Fibroblast of skin of scalp (primary cell): ENCODE measurements at places on chromosomes 7 and 10.

- DNase-seq, result no peak
These were observed 384.5 kb upstream of the GHITM start for GRCh38 chr10:83754857-83755256.

DNA sequence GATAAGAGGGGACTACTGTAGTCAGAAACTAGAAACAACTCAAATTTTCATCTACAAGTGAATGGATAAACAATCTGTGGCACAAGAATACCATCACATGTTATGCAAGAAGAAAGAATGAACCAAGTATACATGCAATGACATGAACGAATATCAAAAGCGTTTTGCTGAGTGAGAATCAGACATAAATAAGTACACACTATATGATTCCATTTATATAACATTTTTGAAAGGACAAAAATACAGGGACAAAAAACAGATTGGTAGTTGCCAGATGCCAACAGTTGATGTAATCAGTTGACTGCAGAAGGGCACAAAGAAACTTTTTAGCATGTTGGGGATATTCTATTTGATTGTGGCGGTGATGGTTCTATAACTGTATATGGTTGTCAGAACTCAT lies 33.6 kb downstream of the CTNNA3 start:
- DNase-seq, result no peak

DNA sequence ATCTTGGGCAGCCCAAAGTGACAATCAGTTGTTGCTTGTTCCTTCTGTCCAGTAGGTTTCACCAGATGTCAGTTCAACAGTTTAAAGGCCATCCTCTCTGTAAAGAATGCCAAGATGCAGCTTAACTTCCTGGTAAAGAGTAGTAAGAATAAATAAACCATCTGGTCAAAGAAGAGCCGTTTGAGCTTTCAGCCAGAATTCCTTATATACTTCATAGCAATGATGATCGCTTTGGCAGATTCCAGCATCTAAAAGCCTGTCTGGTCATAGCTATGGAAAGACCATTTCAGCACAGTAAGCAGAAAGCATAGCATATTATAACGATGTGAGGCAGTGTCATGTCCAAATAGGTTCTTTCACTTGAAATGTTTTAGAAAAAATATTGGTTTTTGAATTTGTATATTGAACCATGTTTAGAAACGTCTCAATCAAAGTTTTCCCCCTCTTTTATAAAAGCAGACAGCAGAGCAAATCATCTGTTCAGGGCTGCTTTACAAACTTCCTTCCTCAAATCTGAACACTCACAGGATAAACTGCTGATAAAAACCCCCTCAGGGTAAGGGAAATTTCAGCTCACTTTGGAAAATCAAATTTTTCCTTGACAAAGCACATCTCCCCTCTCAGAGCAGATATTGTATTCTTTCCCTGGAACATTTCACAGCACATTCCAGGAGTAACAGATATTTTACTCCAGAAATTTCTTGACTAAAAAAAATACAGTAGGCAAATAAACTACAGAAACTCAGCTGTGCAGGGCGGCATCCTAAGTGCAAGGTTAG lies 184.1 kb downstream of the NOC3L start:
- DNase-seq, result no peak

- peak; percentile 65 for DNase-seq
These were observed 121.6 kb upstream of the KLF6 start for GRCh38 chr10:3906511-3907111.

DNA sequence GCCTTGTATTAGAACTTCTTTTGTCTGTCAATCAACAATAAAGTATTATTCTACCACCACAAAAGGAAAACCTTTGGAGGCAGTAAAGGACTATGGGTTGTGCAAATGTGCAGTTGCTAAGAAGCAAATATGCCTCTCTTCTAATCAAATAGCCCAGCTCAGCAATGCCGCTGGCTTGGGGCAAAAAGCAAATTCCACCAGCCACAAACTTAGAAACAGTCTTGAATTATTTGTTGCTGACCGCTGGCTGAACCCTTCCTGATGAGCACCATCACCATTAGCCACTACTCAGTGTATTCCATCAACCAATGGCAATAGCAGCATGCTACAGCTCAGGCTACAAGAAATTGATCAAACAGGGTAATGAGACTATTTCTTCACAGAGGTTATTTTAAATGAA lies 51.0 kb downstream of the SKAP2 start:
- DNase-seq, result no peak

GRCh38 chr7:123492485-123492884 lies 41.9 kb downstream of the IQUB start:
- DNase-seq, result no peak

GRCh38 chr10:132096223-132096622 lies 30.5 kb downstream of the JAKMIP3 start:
- no peak for DNase-seq

DNA sequence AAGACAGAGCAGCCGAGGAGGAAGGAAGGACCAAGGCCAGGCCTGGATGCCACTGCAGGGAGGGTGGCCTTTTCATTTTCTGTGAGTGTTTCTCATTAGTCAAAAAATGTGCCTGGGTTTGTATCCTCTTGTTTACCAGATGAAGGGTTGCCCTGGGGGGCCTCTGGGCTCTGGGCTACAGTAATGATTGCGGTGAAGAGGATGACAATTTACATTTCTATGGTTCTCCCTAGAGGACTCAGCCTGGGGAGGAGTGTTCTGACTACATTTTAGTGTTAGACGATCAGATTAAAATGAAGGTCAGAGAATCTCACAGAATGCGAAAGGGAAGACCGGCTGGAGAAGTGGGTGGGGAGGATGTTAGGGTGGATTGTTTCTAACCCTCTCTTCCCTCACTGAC lies 108.0 kb upstream of the KMT2C start:
- peak; percentile 81 for DNase-seq

DNA sequence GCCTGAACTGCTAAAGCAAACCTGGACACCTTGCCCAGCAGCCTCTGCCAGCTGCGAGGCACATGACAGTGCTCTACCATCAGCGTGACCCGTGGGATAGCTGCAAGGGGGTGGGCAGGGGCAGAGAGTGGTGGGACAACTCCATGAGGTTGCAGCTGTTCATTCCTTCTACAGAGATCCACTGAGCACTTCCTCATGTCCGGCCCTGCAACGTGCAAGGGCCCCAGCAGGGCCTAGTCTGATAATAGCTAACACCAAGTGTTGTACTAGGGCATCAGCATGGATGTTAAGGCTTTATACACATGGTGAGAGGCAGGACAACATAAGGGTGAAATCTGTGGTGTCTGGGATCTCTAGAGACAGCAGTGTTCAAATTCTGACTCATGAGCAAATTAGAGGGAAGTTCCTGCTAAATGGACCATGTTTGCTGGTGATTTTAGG lies 14.3 kb downstream of the NOD1 start:
- no peak for DNase-seq

DNA sequence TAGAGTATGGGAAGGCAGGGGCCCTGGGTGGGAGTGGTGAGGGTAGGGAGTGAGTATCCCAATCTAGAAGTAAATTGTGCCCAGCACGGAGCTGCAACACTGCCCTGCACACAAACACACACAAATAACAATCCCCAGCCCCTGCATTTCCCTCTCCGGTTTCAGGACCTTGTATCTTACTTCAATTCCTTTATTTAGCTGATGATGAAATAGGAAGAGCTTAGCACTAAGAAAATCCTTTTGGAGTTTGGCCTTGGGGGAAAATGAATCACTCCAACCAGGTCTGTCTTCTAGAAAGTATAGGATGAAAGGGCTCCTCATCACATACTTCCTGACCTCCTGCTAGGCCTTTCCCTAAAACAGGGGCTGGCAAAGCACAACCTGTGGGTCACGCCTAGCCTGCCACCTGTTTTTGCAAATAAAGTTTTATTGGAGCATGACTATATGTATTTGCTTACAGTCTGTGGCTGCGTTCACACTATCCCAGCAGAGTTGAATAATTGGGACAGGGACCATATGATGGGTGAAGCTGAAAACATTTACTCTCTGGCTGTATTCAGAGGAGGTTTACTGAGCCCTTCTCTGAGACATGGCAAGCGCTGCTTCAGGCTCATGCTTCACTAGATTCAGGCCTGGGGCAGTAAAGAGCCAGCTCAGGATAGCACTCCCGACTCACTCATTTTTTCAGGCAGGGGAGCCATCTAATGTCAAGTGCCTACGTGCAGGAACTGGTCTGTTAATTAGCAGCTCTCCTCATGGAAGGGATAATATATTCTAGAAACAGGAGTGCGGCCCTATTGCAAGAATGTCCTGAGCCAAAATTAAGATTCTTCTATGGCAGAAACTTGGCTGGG lies 111.0 kb downstream of the EGFR start:
- peak; percentile 68 for DNase-seq

GRCh38 chr10:35462491-35462934 lies 126.2 kb downstream of the CCNY start:
- no peak for DNase-seq

DNA sequence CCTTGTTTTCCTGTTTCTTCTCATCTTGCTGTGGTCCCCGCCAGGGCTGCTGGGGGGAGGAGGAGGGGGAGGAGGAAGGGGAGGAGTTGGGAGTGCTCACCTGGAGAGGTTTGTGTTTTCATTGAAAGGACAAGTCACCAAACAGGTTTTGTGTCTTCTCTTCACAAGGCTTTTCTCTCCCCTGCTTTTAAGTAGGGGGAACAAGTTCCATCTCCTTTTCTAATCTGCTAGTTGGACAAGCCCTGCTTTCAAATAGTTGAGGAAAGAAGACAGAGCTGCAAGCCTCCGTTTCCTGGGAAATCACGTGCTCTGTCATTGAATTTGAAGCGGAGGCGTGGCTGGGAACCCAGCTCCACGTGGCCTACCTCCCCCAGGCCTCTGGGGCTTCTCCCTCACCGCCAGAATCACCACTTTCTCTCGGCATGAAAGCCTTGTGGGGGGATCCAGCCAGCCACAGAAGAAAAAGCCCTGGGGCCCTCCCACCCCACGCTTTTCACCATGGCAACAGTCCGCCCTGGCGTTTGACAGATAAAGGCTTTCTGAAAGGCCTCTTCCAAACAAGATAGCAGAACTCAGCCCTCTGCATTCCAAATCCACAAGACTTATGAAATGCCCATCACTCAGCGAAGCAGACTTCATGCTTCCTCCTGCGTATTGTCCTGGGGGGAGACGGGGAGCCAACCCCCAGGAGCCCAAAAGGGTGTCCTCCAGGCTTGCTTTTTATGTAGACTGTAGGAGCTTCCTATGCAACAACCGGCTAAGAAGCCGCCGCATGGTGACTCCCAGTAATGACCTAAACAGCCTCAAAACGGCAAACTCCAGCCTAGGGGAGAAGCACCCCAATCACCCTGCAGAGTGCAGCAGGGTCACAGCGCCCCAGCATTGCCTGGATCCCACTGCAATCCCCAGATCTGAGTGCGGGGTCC lies 51.7 kb downstream of the PROSER2 start:
- DNase-seq, result peak; percentile 43

- peak; percentile 2 for DNase-seq
These were observed 1123.5 kb upstream of the LRRN3 start for GRCh38 chr7:109967406-109967805.

DNA sequence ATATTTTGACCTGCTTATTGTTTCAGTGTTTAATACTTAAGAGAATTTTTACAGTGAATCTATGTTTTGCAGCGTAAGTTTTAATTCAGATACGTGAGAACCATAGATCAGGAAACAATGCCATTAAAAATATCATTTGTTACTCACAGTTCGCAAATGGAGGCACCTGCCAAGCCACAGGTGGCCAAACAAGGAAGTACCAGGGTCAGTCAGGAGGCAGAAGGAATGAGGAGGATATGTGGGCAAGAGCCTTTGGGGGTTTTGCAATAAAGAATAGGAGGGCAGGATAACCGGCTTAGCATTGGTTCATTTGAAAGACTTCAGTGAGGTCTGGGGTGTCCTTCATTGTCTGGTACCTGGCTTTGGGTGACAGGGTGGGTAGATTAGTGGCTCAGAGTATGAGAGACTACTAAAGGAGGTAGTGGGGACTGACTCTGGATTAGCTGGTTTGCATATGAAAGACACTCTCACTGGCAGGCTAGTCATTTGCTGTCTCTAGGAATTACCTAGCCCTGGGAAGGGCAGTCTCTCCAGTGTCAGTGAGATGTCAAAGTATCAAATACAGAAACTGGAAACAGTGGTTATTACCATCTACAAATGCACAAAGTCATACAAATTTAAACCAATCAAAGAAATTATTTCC lies 132.2 kb upstream of the CAV2 start:
- no peak for DNase-seq

DNA sequence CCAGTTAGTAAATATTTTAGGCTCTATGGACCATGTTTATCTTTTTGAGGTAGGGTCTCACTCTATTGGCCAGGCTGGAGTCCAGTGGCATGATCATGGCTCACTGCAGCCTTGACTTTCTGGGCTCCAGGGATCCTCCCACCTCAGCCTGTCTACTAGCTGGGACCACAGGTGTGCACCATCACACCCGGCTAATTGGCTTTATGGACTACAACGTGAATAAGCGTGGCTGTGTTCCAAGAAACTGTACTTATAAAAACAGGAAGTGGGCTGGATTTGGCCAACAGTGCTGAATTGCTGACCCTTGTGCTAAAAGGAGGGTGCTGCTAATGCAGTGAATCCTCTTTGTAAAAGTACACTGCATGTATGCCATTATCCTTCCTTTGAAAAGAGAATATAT lies 111.7 kb upstream of the CDK13 start:
- DNase-seq, result peak; percentile 6

DNA sequence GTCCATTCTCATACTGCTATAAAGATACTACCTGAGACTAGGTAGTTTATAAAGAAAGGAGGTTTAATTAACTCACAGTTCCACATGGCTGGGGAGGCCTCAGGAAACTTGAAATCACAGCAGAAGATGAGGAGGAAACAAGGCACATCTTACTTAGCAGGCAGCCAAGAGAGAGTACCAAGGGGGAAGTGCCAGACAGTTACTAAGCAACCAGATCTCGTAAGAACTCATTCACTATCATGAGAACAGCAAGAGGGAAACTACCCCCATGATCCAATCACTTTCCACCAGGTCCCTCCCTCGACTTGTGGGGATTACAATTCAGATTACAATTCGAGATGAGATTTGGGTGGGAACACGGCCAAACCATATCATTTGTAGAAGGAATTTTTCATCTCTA lies 36.3 kb downstream of the NHLRC2 start:
- DNase-seq, result no peak

DNA sequence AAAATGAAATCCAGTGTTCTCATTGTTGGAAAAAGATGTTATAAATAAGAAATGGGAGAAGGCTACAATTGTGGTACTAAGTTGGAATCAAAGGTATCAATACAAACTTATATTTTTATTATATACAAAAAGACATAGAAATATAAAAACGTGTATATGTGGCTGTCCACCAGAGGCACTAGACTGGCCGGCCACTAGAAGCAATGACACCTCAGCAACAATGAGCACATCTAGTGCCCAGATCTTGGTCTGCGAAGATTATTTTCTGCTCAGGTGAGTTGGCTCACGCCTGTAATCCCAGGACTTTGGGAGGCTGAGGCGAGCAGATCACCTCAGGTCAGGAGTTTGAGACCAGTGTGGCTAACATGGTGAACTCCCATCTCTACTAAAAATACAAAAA lies 21.6 kb downstream of the IDE start:
- DNase-seq, result no peak

- no peak for DNase-seq
These were observed 4.0 kb upstream of the ADAP1 start for GRCh38 chr7:958221-959200.

GRCh38 chr10:75982611-75983369 lies 551.4 kb downstream of the LRMDA start:
- peak; percentile 31 for DNase-seq
